ENCODE measurements at places on chromosomes 2 and 18. TPM values are rescaled to one million over a fixed set of nuclear protein-coding genes. Genes with fewer than 3 reads are reported as not detected.

GRCh38 chr18:22684268-22684667 is 248.9 kb upstream of the RBBP8 start:
- DNase-seq, result no peak

- no peak for DNase-seq
Observed at GRCh38 chr2:223943561-223944008, 1.6 kb downstream of the WDFY1 start.

DNA sequence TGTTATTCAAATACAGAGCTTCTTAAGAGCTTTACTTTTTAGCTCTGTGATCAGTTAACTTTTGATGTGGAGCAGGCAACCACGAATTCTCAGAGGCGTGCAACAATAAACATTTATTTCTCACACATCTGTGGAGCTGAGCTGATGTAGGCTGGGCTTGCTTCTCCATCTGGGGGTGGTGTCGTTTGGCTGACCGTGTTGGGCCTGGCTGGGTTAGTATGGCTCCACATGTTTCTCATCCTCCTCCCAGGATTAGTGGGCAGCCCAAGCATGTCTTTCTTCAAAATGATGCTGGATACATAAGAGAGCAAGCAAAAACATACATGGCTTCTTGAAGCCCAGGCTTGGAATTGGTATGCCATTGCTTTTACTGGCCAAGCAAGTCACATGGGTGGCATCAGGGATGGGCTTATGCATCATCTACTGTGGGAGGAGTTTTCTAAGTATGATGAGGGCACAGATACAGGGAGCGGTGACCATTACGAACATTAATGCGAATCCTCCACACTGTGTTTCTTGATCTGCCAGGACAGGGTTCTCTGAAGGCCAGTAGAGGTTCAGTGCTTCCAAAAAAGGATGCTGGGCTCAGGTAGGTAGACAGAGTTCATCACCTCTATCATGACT is 157.0 kb upstream of the TNP1 start:
- no peak for DNase-seq

DNA sequence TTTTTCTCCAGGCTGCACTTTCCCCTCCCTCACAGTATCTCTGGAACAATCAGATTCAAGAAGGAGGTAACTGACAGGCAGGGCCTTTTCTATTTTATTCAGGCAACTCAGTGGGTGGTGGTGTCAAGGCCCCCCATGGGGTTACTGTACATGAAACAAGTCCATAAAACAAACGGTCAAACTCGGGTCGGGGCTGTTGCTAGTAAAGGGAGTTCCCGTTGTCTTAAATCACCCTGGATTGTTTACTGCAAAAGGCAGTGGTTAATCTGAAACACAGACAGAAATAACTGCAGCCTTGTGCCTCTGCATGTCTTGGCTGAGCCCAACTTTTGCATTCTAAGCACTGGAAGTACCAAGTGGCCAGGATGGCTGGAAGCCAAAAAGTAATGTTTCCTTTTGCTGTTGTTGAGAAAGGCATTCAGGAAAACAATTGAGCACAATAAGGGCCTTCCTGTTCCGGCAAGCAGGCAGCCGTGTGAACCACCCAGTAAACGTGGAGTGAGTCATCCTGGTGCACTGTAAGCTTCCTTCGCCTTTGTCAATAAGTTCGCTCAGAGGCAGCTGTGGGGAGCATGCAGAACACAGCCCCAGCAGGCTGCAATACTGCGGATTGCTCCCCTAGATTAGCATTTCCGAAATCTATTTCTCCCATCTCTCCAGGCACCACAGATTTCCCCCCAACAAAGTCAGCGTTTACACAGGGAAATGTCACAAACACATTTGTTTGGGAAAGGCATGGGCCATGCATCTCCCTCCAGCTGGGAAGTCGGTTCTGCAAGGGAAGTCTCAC is 149.6 kb downstream of the IRS1 start:
- DNase-seq, result no peak

DNA sequence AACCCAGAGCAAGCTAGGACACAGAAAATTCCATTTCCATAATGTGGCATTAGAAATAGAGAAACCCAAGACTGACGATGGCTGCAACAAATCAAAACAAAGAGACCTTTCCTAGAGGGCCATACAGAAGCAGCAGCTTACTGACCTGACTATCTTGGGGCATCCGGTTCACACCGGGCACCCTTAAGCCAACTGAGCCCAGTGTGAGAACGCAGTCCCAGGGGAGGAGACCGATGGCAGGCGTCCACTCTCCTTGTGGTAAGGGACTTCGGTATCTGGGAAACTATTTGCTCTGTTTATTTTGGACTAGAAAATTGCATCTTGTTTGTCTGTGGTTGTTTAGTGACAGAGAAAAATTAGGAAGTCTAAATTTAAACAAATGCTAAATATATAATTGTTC is 244.8 kb upstream of the COPS8 start:
- DNase-seq, result no peak

DNA sequence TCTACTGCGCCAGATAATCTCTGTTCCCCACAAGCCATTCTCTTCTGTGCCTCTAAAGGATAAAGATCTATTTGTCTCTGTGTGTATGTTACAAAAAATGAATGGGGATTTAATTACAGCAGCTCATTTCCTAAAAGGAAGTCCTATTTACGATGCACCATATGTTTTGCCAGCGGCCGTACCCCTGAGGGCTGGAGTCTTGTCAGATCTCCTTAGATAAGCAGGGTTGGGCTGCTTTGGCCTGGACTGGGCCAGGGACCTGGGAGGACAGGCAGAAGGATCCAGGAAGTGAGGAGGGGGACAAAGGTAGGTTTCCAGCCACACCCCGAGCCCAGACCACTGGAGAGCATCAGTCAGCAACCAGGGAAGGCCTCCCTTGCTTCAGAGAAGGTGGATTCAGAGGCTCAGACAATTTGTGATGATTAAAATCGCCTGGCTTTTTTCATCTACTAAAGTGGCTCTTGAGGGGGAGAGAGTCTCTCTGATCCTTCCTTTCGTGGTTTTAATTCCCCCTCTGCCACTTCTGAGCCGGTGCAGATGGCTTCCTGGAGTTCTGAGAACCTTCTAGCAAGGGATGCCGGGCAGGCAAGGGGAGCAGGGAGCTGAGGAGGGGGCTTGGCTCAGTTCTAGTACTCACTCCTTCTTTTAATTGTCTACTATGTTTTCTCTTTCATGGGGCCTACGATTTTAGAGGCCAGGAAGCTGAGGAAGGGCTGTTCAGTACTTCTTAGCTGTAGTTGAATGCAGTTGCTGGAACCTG is 42.1 kb downstream of the MYCN start:
- no peak for DNase-seq

The CDCA7 gene
- 6.3 TPM for total RNA-seq

The KLHL30 gene
- not detected for total RNA-seq

The HOXD12 gene
- total RNA-seq, result not detected
